Naive thymus-derived CD4-positive, alpha-beta T cell (primary cell): ENCODE measurements at places on chromosomes 1 and 21.

DNA sequence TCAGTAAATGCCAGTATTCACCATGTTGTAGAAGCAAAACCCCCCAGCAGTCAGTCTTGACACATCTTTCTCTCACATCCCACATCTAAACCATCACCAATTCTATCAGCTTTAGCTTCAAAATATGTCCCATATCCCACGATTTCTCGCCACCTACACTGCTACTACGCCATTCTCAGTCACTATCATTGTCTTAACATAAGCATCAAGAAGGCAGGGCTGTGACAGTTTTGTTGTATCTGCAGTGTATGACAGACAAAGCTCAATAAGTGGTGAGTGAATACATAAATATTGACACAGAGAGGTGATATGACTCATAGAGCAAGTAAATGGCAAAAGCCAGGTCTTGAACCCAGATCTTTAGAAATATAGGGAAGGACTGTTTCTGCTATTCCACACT lies 59.9 kb downstream of the JAK1 start:
- DNase-seq: peak; percentile 36

DNA sequence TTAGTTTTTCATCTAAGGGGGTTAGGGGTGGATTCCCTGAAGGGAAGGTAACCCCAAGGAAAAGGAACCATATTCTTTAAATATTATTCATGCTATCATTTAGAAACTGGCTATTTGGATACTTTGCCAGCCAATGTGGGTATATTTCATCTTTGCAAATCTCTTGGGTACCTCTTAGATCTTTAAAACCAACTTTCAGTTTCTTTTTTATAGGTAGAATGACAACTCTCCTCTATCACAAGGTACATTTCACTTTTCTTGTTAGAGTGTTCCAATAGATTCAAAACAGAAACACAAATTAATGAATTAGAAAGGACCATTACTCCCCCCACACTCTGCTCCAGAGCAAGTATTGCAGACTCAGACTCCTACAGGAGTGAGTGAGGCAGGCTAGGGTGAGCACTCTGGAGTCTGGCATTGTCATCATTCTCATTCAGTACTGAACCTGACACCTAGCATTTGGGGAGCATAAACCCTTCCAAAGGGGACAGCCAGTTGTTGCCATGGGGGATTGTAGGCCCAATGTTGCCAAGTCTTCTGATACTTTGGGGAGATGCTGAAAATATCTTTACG lies 43.0 kb downstream of the MACO1 start:
- peak; percentile 34 for DNase-seq

DNA sequence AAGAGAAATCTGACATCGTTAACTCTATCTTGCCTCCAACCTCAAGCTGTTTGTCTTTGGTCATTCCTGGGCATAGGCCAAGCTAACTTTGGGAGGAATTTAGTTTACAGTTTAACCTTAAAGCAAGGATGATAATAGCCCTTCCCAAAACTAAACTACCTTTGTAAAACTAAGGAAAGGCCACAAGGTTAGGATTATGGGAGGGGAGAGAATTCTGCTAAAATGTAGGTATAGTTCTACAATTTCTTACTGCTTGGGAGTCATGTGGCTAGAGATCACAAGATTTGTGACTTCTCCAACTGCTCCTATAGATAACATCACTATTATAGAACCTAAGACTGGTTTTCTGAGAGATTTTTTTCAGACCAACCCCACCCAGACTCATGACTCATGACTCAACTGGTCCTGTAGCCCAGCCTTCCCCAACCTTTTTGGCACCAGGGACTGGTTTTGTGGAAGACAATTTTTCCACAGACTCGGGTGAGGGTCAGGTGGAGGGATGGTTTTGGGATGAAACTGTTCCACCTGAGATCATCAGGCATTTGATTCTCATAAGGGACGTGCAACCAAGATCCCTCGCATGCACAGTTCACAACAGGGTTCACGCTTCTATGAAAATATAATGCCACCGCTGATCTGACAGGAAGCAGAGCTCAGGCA lies 70.7 kb upstream of the MUTYH start:
- DNase-seq: no peak

GRCh38 chr1:161988413-161988812 lies 35.3 kb downstream of the OLFML2B start:
- no peak for DNase-seq

- DNase-seq: peak; percentile 36
Measured at GRCh38 chr1:243596431-243597062, 253.5 kb downstream of the AKT3 start.

GRCh38 chr1:207418351-207418750 lies 35.8 kb upstream of the CR2 start:
- DNase-seq: no peak

- no peak for DNase-seq
Measured at GRCh38 chr1:198455966-198456365, 84.5 kb downstream of the ATP6V1G3 start.

DNA sequence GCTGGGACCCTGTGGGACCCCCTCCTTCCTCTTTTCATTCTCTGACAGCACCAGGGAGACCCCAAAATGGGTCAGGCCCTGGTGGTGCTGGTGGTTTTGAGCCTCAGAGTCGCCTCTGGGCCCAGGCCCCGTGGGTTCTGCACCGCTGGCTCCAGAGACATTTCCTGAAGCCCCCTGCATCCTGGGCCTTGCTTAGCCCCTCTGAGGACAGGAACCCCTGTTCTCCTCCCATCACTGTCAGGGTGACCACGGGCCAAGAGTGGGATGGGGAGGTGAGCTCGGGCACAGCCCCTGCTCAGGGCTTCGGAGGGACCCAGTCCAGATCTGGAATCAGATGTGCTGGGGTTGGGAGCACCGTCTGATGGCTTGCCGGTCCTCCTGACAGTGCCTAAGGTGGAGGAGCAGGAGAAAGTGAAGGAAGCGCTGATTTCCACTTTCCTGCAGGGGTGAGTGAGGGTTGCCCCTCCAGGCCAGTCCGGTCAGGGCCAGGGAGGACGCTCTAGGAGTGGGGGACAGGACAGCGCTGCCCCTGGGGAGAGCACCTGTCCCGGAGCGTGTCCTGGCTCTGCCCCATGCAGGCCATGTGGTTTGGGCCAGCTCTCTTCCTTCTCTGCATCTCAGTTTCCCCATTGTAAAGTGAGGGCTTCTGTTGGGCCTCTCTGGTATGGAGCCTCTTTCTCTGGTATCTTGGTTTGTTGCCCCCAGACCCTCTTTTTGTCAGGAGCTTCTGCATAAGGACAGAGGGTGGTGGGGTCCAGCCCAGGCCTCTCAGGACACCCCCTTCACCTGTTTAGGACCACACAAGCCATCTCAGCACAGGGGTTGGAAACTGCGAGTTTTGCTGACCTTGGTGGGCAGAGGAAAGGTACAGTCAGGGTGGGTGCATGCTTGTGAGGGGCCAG lies 71.0 kb downstream of the TRIM11 start:
- no peak for DNase-seq

DNA sequence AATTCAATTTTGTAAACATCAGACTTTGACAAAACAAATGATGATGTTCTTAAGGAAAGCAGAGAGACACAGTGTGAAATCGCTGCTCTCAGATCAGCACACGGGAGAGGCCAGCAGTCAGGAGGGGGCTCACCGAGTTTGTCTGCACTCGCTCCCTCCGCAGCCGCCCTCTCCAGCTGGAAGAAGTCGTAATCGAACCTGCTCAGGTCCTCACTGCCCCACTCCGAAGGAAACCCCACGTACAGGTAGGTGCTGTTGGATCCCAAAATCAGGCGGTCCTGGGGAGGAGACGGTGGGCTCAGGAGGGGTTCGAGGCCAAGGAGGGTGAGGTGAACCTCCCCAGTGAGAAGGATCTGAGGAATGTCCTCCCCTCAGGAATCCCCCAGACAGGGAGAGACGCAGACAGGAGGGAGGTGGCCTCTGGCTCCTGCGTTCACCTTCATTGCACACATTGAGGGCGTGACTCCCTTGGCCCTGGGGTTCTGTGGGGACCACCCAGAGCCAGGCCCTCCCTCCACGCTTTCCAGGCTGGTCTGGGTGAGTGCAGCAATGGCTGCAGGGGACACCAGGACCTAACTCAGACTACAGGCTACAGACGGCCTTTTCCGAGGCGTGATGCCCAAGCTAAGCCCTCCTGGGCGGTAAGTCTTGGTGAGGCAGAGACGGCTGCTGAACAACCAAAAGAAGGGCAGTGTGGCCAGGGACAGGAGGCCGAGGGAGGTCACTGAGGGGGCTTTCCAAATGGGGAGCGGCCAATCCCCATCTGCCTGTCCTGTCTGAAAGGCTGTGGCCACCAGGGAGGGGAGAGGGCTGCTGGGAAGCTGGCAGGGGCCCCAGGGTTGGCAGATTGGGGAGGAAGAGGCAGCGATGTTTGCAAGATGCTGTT lies 65.5 kb downstream of the SCCPDH start:
- DNase-seq: no peak

- no peak for DNase-seq
Measured at GRCh38 chr1:199040076-199040905, 401.5 kb downstream of the PTPRC start.

DNA sequence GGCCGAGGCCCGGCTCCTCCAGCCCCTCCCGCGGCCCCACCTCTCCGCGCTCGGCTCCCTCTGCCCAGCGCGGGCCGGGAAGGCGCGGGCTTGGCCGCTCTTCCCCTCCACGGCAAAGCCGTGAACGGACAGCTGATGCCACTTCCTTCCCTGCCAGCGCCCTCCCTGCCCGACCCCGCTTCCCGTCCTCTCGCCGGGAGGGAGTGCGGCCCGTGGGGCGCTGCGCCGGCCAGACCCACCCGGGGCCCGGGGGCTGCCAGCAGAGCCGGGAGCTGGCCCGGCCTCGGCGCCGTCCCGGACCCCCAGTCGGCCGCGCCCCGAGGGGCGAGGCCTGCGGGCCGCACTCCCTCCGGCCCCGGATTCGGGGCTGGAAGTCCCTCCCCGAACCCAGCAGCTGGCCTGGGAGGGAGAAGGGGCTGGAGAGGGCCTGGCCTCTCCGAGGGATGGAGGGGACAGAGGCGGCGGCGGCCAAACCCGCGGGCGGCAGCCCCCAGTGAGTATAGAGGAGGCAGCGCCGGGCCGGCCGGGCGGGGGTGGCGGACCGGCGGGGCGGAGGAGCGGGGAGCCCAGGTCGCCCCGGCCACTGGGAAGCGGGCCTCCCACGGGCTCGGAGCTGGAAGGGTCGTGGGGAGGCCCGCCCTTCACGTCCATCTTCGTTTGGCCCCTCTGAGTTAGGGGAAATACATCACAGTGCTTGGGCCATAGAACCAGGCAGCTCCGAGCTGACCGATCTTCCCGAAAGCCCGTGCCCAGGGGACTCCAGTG lies at the start of gene KIAA1614:
Gene KIAA1614 (plus strand): TSS at position 97 of the 765 bp plus-strand sequence. CDS start 347 bp downstream, at position 444.
- no peak for DNase-seq
